B cell (primary cell): ENCODE measurements at places on chromosomes 16 and 17.

DNA sequence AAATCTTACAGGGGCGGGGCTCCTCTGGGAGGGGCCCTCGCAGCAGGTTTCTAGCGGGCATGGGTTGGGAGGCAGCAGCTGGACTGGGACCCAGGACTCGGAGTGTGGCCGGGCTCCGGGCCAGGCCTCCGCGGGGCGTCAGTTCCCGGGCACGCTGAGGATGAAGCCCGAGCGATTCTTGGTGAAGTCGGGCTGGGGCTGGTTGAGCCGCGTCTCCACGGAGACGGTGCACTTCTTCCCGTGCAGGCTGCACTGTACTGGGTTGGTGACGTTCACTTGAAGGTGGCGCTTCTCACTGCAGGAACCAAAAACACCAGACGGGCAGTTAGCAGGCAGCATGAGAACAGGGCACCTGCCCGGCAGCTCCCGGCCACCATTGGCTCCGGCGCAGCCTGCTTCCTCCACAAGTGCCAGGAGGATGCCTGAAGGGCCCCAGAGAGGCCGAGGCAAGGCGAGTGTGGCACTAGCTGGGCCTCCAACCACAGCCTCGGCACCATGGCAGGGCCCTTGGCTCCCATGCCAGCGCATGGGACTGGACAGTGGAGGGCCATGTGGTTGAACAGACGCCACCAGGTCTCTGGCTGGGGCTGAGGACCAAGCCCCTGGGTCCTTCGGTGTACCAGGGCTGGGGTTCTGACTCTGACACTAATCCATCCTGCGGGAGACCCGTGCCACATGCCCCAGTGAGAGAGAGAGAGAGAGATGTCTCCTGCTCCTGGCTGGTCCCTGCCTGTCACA, 8.0 kb downstream of the CDK5R1 start:
- no peak for DNase-seq

DNA sequence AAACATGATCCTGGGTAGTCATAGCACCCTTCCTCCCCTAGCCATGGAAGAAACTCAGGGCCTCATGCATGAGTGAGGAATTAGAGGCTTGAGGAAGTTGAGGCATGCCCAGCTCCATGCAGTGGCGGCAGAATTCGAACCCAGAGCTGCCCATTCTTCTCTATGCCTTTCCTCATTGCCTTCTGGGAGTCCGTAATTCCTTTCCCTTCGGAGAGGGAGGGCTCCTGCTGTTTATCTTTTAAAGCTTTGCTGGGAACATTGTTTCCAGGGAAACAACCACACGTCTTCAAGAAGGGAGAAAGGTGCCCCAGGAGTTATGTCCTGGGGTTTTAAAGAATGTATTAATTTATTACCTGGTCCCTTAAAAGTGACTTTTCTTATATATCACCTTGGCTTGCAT, 8.5 kb downstream of the CRISPLD2 start:
- DNase-seq, result no peak

DNA sequence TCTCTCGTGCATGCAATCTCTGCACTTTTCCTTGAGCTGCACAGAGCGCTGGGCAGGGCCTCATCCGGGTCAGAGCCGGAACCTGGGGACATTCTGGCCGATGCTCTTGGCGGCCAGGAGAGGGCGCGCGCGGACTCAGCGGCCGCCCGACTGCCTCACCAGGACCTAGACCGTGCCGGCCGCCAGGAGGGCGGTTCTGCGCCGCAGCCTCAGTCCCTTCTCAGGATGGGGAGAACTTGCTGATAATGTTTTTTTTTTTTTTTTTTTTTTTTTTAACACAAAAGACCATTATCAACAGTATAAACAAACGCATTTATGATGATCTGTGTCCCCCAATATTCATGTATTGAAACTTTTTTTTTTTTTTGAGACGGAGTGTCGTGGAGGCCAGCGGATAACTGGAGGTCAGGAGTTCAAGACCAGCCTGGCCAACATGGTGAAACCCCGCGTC, 8.1 kb upstream of the FLYWCH2 start:
- DNase-seq, result peak; percentile 86

- DNase-seq, result no peak
These were observed 24.4 kb downstream of the MPP2 start for GRCh38 chr17:43882761-43883415.

- no peak for DNase-seq
These were observed 29.5 kb downstream of the MPRIP start for GRCh38 chr17:17071531-17072360.

DNA sequence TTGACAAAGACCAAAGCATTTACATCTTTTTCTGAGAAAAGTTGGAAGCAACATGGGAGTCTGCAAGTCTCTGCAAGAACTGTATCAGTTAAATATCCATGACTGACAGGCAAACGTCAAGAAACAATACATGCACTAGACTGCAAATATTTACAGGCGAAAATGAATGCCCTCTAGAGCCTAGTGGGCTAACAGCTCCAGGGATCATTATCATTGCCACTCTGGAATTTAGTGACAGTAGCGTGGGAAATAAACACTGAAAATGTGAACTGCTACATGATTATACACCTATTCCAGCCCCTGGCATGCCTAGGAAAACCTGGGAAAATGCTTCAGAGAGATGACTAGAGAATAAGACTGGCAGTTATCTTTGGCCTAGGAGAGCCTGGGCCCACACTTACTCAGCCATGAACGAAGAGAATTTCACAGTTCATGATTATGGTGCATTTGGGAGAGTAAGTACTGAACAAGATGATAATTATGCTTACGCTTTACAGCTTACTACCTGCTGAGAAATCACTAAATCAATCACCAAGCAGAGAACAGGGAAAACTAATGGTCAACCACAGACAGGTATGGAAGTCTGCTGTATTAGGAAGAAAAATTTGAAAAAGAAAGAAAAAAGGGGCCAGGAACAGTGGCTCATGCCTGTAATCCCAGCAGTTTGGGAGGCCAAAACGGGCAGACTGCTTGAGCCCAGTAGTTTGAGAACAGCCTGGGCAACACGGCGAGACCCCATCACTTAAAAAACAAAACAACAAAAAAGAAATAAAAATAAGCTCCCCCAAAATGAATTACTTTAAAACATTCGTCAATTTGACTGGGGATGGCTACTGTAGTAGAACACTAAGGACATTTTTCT, 66.6 kb upstream of the CLEC18B start:
- DNase-seq, result no peak

DNA sequence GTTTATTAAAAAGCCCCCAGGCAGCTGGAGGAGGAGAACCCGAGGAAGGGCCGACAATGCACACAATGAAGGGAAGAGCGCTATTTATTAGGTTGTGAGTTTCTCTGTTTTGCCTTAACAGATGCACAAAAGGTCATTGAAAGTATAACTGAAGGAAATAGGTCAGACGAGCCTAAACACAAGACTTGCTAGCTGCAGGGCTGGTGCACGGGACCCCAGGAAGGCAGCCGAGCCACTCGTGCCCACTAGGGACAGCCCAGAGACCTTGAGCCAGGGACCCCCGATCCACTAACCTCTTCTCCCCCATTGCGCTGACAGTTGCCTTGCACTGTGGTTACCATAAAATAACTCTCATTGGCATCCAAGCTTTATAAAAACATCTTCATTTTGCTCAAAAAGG, 11.3 kb downstream of the LITAFD start:
- no peak for DNase-seq

- DNase-seq, result no peak
These were observed 253.8 kb upstream of the CDH11 start for GRCh38 chr16:65375651-65376050.

GRCh38 chr16:84823926-84824325, 4.1 kb downstream of the CRISPLD2 start:
- no peak for DNase-seq

GRCh38 chr17:48605409-48605919, 678 bp upstream of the HOXB6 start:
- no peak for DNase-seq

DNA sequence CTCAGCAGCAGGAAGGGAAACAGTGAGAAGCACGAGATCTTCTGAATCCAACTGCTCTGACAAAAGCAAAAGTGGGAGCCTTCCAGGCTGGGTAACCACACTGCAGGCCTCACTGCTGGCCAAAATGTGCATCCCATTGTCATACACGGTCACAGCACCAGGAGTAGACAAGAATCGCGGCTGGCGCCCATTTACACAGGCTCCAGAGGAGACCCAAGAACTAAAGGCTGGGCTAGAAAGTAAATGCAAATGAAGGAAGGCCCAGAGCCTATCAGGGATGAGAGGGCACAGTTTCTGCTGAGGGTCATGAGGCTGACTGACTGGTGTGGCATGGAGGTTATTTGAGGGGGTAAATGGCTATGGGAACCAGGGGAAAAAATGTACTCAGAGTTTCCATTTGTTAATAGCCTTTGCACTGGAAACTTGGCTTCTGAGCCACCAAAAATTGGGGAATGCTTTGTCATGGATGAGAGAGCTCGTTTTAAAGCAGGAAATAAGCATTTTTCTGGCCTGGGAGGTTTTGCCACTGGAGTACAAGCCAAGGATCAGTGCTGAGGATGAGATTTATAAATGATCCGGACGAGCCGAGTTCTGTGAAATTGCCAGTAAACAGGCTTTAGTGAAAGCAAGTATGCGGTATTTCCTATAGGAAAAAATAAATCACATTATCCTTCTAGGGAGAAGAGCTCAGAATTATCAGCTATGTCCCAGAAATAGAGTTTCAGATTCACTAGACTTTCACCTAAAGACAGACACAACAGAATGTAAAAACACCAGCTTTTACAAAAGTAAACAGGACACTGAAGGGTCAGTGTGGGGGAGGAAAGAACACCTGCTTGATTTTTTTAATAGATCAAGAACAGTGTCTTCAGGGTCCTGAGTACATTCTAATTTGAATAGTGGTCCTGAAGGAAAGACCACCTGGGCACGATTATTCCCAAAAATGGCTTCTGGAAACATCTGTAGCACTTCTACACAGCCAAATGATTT, 66.9 kb upstream of the GSG1L start:
- DNase-seq, result no peak

DNA sequence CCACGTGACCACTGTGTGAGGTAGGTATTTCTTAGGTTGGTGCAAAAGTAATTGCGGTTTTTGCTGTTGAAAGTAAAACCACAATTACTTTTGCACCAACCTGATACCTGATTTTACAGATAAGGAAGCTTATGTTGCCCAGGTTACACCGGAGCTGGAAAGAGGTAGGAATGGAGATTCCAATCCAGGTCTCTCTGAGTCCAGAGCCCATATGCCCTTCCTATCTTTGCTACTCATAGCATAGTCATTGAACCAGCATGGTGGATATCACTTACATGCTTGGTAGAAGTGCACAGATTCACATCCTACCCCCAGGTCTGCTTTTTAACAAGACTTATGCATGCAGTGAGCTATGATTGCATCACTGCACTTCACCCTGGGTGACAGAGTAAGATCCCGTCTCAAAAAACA, 61.8 kb downstream of the ARSG start:
- DNase-seq, result no peak

DNA sequence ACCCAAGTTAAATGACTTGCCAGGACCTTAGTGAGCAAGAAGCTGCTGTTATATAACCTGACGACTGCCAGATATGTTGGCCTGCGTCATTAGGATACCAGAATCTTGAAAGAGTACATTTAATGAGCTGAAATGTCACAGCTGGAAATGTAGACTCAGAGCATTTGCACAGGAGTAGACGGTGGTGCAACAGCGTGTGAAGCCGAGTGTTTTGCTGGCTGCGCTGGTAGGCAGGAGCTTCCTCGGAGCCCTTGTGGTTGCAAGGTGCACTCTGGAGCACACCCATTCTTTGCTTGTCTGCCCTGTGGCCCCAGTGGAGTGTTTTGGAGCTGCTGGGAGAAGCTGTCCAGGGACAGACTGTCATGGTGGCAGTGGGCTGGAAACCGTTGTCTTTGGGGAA, 79.3 kb downstream of the BANP start:
- DNase-seq, result no peak

DNA sequence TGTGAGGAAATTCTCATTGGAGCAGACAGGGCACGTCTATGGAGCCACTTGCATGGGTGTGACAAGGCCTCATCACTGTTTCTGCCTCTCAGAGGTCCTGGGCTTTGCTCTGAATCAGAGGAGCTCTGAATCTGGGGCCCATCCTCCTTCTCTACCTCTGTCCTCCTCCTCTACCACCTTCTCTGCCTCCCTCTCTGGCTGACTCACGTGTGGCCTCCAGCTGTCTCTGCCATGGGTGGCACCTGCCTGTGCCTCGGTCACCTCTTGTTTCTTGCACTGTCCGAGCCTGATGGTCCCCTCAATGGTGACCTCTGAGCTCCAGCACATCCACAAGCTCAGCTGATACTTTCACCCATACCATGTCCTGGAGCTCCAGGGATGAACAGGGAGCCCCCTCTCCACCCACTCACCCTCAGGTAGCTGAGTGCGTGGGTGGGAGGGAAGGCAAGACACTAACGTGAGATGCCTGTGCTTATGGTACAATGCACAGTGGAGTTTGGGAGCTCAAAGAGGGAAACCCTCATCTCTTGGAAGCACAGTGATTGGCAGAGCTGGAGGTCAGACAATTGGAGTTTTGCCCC, 116.4 kb upstream of the CRHR1 start:
- no peak for DNase-seq

DNA sequence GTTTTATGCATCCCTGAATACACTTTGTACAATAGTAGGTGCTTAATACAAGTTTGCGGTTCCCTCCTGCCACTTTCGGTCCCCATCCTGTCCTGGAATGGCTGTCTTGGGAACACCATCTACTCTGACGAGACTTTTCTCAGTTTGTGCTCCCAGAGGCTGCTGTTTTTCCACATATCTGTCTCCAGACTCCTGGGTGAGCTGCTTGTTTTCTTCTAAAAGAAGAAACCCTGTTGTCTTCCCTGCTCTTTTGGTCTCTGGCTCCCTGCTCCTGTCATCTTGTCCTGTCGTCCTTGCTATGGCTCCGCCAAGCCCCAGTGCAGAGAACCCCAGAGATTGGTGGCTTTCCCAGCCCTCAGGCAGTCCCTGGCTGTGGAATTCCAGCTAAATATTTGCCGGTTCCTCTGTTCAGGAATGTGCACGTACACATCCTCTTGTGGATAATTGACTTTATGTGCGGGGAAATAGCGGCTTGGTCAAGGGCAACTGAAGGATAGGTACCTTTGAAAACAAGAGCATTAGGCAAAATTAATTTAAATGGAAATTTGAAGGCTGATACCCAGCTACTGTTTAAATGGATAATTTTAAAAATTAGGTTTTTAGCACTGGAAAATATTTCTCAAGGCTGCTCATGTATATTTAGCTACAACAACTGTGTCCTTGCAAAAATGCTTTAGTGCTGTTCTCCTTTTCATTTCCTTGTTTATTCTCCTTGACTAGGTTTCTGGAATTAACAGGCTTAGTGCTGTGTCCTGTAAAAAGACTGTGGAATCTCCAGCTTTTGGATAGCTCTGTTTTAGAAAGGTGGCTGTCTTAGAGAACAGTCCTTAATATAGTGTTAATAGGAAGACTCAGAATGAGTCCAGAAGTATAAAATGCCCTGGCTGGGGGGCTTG, 50.2 kb upstream of the SLC12A3 start:
- DNase-seq, result no peak

- no peak for DNase-seq
These were observed 11.2 kb upstream of the ADAM11 start for GRCh38 chr17:44747566-44747965.

- DNase-seq, result no peak
These were observed 3.2 kb downstream of the SMURF2 start for GRCh38 chr17:64658931-64659330.
